ENCODE measurements at places on chromosomes 11 and 22. TPM values are rescaled to one million over a fixed set of nuclear protein-coding genes. Genes with fewer than 3 reads are reported as not detected.

Gene ARHGAP8
- total RNA-seq, result 0.46 TPM

Gene SMTNL1
- not detected for total RNA-seq

Gene OR5A1
- not detected for total RNA-seq

Gene CD3G
- total RNA-seq, result 1.1 TPM

Gene ACCSL
- not detected for total RNA-seq

Gene ARHGEF17
- 80.7 TPM for total RNA-seq

Gene IRAG1
- total RNA-seq, result 10.3 TPM

Gene SCGB1A1
- total RNA-seq, result not detected

Gene RAB38
- total RNA-seq, result 11.8 TPM

Gene P2RX6
- total RNA-seq, result 1.9 TPM

Gene DGCR6
- total RNA-seq, result 3.1 TPM

Gene MYBPC3
- total RNA-seq, result 0.19 TPM

Gene PNPLA5
- not detected for total RNA-seq

Gene C11orf42
- total RNA-seq, result not detected

Gene OR4D5
- not detected for total RNA-seq

Gene MED19
- total RNA-seq, result 10.7 TPM

Gene SHISAL1
- total RNA-seq, result 0.47 TPM

Gene ENTHD1
- not detected for total RNA-seq

Gene SLC7A4
- total RNA-seq, result 2.2 TPM

Gene TEX54
- total RNA-seq, result not detected

Gene LIF
- total RNA-seq, result 74.7 TPM

Gene TRIM48
- total RNA-seq, result not detected

Gene SEPTIN5
- 19.1 TPM for total RNA-seq

Gene SYT8
- total RNA-seq, result not detected

Gene CCDC157
- 2.7 TPM for total RNA-seq

Gene OR2D2
- total RNA-seq, result not detected

Gene HBG2
- total RNA-seq, result 2.1 TPM

Gene PDGFB
- total RNA-seq, result 33.1 TPM

Gene TSSK2
- not detected for total RNA-seq

Gene FAM227A
- 0.63 TPM for total RNA-seq

Gene C22orf15
- not detected for total RNA-seq

Gene CABP7
- 0.13 TPM for total RNA-seq

Gene NAA40
- total RNA-seq, result 10.9 TPM

Gene TECTA
- 0.48 TPM for total RNA-seq

Gene LINC01488
- total RNA-seq, result not detected
